ENCODE measurements at places on chromosomes 12 and 14. TPM values are rescaled to one million over a fixed set of nuclear protein-coding genes. Genes with fewer than 3 reads are reported as not detected.

The IFI27 gene
- 2,076 TPM for total RNA-seq

The KRT75 gene
- total RNA-seq: 0.12 TPM

The LTB4R2 gene
- 0.33 TPM for total RNA-seq

The PROX2 gene
- total RNA-seq: not detected

The DTD2 gene
- total RNA-seq: 43.1 TPM

The TAS2R9 gene
- total RNA-seq: not detected

Data from H4 (cell line).